Activated CD4-positive, alpha-beta T cell treated with anti-CD3 and anti-CD28 coated beads, Interleukin-2, amount 10 ng/mL, durations not matched to agents 7 days and 5 days (primary cell): ENCODE measurements at places on chromosomes 5 and 9.

GRCh38 chr5:92580814-92581213 lies 1000.2 kb downstream of the NR2F1-AS1 start:
- DNase-seq, result no peak

DNA sequence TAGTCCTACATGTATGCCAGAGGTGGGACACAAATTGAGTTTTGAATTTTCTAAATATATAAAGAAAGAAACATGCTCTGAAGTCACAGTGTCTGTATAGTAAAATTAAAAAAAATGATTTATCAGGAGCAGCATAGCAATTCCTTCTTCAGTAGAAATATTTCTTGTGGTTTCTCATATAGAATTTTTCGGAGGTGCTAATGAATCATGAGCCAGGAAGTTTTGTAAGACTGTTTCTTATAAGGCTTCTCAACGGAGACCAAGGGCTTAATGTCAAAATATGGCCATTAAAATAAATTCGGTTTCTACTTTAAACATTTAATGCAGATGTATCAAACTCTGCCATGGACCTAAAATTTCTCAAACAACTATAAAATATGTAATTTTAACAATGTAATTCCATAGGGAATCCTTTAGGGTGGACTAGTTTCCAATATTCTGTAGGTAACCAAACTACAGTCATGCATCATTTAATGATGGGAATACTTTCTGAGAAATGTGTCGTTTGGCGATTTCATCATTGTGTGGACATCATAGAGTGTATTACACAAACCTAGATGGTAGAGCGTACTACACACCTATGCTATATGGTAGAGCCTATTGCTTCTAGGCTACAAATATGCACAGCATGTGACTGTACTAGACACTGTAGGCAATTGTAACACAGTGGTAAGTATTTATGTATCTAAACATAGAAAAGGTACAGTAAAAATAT lies 66.3 kb downstream of the ANKRD55 start:
- DNase-seq, result no peak

GRCh38 chr5:159208514-159209437 lies 577 bp downstream of the RNF145 start:
- peak; percentile 18 for DNase-seq

DNA sequence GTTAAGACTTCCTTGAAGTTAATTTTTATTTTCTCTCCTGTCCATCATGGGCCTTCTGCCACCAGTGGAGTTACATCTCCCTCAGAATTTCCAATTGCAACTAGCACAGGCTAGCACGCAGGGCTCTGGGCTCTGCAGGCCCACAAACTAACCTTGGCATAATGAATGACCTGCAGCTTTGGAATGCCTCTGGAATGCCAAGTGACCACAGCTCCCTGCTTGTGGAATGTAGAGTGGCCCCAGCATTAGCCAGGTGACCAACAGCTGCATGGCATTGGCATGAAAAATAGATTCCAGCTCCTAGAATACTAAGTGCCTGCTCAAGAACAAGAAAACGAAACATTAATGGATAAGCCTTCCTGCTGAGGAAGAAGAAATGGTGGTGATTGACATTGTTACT lies 726.1 kb downstream of the BRINP1 start:
- no peak for DNase-seq

- no peak for DNase-seq
Measured at GRCh38 chr5:147332658-147333057, 97.8 kb downstream of the STK32A start.

- DNase-seq, result no peak
Measured at GRCh38 chr5:63029891-63030290, 451.3 kb downstream of the LRRC70 start.

DNA sequence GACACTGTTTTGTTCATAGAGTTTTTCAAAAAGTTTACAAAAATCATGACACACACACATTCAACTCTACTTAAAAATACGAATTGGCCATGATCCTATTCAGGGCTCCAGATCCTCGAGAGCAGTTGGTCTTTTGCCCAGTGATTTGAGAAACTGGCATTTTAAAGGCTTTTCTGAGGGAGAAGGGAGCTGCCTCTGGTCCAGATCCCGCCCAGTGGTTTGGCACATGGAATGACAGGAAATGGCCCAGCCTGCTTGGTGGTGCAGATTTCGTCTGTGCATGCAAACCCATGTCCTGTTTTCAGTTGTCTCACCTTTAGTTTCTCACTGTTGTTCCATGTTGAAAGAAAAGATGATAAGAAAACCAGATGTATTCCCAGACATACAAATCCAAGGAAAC lies 3.6 kb downstream of the CAMK4 start:
- DNase-seq, result peak; percentile 45
